Activated CD8-positive, alpha-beta memory T cell treated with anti-CD3 and anti-CD28 coated beads for 1 hour (primary cell): ENCODE measurements at places on chromosomes 16 and 17.
A peak's percentile ranks its signal among the peaks of the same experiment; 100 is the strongest.

GRCh38 chr17:80295146-80295545 is 34.5 kb downstream of the RNF213 start:
- DNase-seq, result no peak

- DNase-seq, result no peak
These were observed 9.7 kb upstream of the VASN start for GRCh38 chr16:4361944-4362311.

DNA sequence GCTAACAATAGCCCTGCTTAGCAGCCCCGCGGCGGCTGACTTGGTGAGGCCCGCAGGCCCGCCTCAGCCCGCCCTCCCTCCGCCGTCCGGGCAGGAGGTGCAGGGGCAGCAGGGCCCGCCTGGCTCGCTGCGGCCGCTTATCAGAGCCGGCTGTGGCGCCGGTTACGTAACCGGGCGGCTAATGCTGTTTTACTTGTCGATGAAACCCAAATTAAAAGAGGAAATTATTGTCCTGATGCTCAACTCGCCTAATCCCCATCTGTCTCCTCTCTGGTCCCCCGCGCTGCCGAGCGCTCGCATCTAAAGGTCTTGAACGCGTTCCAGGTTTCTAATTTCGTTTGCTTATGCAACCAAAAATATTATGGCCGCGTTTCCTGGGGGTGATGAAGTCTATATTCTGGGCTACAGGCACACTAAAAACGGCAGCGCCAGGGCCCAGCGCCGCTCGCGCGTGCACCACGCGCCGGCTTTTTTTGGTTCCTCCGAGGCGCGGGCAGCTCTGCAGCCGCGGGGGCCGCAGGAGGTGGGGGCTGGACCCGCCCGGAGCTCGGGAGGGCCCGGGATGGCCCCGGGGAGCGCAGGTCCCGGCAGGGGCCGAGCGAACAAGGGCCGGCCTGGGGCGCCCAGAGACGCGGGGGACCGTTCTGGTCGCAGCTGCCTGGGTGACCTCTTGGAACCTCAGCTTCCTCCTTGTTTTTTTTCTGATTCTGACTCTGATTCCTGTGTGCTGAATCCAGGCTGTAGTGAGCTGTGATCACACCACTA is 65.2 kb upstream of the TOB1 start:
- DNase-seq, result peak; percentile 25

DNA sequence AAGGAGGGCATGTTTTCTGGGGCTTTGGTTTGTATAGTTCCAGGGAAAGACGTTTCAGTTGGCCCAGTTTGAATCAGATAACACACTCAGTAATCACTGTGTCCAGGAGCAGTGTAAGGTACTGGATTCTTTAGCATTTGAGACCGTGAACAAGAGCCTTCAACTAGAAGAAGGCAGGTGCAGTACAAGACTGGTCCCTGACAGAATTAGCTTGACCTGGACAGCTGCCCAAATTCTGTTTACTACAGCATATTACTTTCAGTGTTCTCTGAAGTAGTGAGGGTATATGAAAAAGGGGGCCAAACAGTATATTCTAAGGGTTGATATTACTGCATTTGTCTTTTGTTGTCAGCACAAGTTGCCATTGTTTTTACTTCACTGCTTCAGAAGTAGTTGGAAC is 81.3 kb downstream of the COX10 start:
- no peak for DNase-seq

GRCh38 chr16:51271156-51271701 is 120.2 kb upstream of the SALL1 start:
- DNase-seq, result no peak

GRCh38 chr16:3780570-3780969 is 63.2 kb upstream of the TRAP1 start:
- no peak for DNase-seq

DNA sequence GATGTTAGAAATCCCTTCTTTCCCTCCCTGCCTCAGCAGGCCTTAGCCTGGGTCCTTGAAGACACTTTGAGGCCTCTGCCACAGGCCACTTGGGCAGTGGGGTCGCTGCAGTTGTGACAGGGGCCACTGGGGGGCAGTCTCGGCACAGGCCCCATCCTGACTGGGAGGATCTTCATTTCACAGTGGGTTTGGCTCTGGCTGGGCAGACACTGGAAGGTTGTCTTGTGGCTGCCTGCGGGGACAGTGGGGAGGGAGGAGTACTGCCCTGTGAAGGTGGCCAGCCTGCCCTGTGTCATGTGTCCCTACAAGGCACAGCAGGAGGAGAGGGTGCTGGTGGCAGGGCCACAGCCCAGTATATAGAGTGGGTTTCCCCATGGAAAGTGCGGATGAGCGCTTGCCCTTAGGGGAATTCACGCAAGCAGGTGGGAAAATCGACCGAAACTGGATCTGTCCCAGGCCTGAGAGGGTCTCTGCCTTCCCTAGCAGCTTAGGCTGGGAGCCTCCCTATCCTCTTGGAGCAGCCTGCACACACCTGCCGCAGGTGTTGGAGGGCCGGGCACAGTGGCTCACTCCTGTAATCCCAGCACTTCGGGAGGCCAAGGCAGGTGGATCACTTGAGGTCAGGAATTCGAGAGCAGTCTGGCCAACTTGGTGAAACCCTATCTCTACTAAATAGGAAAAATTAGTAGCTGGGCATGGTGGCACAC is 28.8 kb downstream of the GINS2 start:
- peak; percentile 14 for DNase-seq
